Right ventricle myocardium inferior (tissue), 1 donor: ENCODE measurements at places on chromosomes 6 and 20. TPM values are rescaled to one million over a fixed set of nuclear protein-coding genes. Genes with fewer than 3 reads are reported as not detected.

Gene SCRT2
- total RNA-seq, result not detected

GRCh38 chr6:146859795-146860495 lies 261.2 kb downstream of the ADGB start:
- DNase-seq, result no peak

GRCh38 chr6:47134476-47135189 lies 92.5 kb upstream of the ADGRF1 start:
- DNase-seq, result no peak

- DNase-seq, result peak; percentile 78
Observed at GRCh38 chr6:27871924-27872638, 40.1 kb downstream of the OR2B2 start.

DNA sequence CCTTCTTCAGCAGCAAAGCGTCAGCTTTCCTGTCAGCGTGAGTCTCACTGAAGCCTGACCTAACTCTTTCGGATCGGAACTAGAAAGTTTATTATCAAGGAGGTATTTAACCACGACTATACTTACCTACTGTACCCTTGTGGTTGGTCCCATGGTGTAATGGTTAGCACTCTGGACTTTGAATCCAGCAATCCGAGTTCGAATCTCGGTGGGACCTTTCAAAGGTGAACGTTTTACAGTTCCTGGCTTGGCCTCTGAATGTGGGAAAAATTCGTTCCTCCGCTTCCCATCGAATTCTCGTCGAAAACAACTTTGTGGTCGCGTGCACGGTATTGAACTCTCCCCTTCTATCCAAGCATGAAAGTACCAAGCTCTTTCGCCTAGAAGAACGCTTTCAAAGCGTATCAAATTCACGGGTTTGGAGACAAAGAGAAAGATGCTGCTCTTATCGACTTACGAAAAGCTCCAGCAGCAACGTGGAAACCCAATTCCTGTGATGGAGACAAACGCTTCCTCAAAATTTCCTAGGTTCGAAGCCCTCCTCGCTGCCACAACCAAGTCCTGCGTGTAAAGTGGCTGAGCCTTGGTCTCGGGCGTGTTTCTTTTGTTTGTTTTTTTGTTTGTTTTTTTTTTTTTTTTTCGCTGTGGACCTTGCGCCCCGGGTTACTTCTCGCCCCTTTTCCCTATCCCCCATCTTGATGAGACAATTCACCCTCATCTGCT lies 63.7 kb downstream of the GPX5 start:
- no peak for DNase-seq

- DNase-seq, result no peak
Observed at GRCh38 chr6:3119040-3119723, 671 bp downstream of the BPHL start.

DNA sequence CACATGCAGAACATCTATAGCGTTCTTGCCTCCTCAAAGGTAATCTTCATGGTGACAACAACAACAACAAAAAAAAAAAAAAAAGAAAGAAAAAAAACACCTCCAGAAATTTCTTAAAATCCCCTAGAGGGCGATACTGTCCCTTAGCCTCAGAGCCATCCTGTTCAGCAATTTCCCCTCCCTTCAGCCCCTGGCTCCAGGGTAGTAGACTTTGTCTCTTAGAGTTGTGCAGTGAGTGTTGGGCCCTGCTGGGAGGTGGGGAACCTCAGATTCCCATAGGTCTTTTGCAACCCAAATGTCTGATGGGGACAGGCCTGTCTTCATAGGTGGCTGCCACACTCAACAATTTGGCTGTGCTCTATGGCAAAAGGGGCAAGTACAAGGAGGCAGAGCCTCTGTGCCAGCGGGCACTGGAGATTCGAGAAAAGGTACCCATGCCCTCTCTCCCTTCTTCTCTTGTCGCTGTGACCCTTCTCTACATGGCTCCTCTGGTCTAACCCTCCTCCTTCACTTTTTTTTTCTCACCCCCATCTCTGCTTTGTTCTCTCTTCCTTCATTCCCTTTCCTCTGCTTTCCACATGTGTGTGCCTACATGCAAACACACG lies 6.0 kb upstream of the PTK7 start:
- DNase-seq, result no peak

- no peak for DNase-seq
Observed at GRCh38 chr6:127340171-127340570, 3.2 kb downstream of the ECHDC1 start.

DNA sequence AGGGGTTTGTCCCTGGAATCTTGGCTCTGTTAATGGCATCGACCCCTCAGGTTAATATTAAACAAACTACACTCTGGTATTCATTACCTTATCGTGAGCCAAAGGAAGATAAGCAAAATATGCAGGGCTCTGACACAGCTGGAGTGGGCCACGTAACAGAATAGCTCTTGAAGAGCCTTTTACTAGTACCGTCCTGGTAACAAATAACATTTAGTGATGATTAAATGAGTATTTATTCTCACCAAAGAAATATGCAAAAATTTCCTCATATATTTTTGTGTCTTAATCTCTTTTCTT lies 20.1 kb upstream of the UTRN start:
- no peak for DNase-seq

GRCh38 chr6:79201143-79201542 lies 33.3 kb downstream of the HMGN3 start:
- no peak for DNase-seq

DNA sequence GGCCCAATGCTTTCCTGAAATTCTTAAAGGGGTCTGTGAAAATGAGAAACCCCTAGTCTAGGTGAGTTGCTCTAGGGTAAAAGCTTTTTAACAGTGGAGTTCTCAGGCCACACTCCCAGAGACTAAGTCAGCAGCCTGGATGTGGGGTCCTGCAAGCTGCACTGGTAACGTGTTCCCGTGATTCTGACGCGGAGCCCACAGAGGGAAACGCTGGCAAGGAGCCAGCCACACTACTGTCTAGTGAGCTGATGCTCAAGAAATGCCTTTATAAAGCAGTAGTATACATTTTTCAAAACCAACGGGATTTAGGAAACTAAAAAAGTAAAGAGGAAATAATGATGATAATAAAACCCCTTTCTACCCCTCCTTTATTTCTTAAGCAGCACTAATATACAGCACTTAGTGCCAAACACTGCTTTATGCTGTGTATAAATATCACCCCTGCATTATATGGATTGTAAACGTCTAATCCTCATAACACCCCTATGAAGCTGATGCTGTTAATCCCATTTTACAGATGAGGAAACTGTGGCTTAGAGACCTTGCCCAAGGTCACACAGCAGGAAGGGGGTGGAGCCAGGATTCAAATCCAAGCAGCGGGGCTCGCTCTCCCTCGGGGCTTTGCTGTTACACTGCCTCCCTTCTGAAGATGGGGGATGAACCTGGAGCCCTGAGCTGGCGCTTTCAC lies 25.0 kb downstream of the KCNK15 start:
- no peak for DNase-seq

DNA sequence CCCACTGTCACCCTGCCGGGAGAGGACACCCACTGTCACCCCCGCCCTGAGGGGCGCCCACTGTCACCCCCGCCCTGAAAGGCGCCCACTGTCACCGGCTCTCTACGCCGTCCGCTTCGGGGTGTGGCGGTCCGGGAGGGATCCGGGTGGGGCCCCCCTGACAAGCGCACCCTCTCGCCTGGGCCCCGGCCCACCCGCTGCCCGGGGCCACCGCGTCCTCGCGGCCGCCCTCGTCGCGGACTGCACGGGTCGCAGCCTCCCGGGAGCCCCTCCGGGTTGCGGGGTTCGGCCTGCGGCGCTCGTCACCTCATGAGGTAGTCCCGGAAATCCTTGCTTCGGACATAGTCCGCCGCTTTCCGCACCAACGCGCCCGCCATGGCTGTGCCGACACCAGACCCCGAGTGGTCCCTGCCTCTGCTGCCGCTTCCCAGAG lies 224 bp downstream of the MPC1 start:
- DNase-seq, result no peak

DNA sequence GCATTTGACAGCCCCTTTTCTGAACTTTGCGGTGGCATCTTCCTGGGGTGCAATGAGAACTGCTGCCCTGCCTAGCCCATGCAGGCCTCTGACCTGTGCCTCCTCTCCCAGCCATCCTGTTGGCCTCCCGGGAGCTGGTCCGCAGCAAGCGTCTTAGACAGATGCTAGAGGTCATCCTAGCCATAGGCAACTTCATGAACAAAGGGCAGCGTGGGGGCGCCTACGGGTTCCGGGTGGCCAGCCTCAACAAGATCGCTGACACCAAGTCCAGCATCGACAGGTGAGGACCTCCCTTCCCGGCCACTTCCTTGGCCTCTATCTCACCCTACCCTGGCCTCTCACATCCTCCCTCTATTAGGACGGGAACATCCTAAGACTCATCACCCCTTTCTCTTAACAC lies 37.6 kb downstream of the MOCS1 start:
- no peak for DNase-seq

DNA sequence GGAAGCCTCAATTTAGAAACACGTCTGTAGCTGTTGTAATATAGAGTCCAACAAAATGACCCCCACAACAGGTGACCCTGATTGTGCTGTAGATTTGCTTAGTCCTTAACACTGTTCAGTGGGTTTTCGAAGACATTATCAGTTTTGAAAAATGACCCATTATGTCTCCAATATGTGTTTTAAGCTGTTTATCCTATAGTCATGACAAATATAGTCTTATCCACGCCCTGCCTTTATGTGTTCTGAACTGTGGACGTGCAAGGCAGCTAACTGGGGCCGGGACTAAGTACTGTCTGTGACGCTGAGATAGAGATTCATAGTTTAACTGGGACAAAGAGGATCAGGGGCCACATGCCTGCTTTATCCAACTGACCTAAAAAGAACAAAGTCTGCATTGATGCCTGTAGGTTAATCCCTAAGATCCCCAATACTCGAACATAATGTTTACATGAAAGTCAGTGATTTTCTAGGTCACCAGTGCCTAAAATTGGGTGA lies 192.4 kb downstream of the CD83 start:
- DNase-seq, result no peak

Gene RIPPLY2
- not detected for total RNA-seq

GRCh38 chr6:137046871-137047412 lies 2.2 kb upstream of the IL20RA start:
- no peak for DNase-seq

Gene KCNG1
- total RNA-seq, result 0.32 TPM

Gene IL17F
- total RNA-seq, result not detected

DNA sequence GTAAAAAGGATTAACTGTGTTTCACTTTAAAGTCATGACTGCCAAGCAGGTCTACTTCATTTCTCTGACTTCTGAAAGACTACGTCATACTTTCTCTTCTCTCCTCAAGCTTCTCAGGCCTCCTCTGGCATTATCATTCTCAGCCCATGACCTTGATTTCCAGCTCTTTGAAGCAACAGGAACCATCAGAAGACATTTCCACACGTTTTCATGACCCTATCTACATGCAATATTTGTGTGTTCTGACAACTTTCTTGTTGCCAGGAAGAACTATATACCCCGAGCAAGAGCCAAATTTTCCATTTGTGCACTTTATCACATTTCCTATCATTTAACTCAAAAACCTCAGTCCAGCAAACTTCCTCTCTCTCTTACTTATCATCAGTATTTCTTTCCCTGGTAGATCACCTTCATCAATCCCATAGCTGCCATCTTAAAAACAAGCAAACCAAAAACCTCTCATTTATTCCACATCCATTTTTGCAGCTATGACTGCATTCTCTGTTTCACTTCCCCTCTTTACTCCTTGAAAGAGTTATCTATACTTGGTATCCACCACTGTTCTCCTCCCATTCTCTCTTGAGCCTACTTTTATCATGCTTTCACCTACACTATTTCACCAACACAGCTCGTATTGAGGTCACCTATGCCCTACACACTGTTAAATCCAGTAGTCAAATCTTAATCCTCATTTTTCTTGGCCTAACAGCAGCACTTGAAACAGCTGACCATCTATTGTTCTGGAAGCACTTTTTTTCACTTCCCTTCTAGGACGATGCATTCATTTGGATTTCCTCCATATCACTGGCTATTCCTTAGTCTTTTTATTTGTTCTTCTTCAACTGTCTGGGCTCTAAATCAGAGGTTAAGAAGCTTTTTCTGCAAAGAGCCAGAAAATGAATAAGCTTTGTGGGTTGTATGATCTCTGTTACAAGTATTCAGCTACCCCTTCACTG lies 47.1 kb downstream of the STX7 start:
- DNase-seq, result no peak
